ENCODE measurements at places on chromosomes 3 and 15. TPM values are rescaled to one million over a fixed set of nuclear protein-coding genes. Genes with fewer than 3 reads are reported as not detected.

DNA sequence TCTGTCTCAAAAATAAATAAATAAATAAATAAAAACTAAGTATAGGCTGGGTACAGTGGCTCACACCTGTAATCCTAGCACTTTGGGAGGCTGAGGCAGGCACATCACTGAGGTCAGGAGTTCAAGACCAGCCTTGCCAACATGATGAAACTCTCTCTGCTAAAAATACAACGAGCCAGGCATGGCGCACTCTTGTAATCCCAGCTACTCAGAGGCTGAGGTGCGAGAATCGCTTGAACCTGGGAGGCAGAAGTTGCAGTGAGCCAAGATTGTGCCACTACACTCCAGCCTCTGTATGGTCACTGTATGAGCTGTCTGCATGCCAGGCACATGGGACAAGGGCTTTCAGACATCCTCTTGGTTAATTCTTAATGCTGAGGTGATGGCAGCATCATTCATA, 28.7 kb downstream of the TIPIN start:
- DNase-seq, result no peak

DNA sequence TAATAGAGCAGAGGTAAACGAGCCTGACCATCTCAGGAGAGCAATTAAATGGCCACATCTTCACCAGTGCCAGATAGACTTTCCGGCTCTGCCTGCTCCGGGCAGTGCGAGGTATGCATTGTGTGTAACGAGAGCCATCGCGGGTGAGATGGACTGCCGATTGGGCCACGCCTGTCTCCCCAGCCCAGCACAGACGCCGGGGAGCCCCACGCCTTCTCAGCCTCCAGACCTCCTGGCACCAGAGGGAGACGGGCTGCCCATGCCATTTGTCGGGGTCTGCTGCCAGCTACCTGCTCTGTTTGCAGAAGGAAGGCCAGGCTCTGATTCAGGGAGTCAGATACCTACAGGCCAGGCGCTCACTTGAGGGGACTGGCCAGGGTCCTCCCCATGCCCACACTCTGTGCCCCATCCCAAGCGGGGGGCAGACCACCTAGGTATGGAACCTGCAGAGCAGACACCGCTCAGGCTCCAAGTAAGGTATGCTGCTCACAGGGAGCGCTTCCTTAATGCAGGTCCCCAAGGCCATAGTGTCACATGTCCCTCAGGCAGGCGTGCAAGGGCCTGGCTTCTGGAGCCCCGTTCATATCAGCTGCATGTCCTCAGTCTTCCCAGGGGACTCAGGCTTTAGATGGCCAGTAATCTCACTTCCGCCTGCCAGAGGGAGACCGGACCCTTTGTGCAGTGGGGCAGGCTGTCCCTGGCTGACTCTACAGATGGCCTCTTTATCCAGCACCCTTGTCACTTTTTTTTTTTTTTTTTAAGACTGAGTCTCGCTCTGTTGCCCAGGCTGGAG, 62.2 kb downstream of the DNAJB8 start:
- DNase-seq, result no peak

GRCh38 chr3:168219530-168219929, 123.8 kb upstream of the GOLIM4 start:
- no peak for DNase-seq

DNA sequence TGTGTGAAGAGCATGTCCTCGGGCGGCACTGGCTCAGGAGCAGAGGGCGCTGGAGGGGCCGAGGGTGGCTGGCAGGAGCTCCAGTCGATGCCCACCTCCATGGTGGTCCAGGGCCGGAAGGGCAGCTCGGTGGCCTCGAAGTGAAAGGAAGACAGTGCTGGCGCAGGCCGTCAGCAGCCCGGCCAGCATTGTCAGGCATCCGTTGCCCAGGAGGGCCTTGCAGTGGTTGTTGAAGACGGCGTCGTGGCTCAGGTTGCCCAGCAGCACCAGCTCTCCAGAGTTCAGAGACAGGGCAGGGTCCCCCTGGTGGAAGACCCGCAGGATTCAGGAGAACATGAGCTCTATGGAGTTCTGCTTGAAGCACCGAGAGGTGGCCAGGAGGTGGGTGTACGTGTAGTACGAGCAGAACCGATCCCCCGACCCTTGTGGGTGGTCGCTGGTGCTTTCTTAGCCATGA, 16.5 kb upstream of the SIAH2 start:
- no peak for DNase-seq

The LTK gene
- total RNA-seq, result 0.68 TPM

The XCR1 gene
- 0.09 TPM for total RNA-seq

The CLSTN2 gene
- total RNA-seq, result 22.9 TPM

The CEMIP gene
- 0.44 TPM for total RNA-seq
